ENCODE measurements at places on chromosomes 6 and 20. TPM values are rescaled to one million over a fixed set of nuclear protein-coding genes. Genes with fewer than 3 reads are reported as not detected.

- peak; percentile 71 for DNase-seq
These were observed 30.4 kb downstream of the PSMB1 start for GRCh38 chr6:170522565-170523183.

DNA sequence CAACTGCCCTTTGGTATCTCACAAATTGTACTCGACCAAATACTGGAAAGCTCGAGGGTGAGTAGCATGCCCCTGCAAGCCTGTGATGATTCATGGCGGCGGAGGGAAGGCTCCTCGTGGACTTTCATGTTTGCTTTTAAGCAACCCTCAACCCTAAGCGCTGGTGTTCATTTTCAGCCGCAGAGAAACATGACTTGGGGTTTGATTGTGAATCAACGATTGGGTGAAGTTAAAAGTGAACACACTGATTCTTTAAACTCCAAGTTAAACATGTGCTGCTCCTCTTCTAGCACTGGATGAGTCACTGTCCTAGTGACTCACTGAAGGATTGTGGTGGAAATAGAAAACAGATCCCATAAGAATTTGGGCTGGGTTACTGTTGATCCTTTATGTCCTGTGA lies 8.3 kb downstream of the CD109 start:
- DNase-seq: no peak

- no peak for DNase-seq
These were observed 3.1 kb upstream of the LAMA5 start for GRCh38 chr20:62370115-62370806.

GRCh38 chr20:46770330-46771194 lies 61.1 kb downstream of the SLC2A10 start:
- DNase-seq: no peak

DNA sequence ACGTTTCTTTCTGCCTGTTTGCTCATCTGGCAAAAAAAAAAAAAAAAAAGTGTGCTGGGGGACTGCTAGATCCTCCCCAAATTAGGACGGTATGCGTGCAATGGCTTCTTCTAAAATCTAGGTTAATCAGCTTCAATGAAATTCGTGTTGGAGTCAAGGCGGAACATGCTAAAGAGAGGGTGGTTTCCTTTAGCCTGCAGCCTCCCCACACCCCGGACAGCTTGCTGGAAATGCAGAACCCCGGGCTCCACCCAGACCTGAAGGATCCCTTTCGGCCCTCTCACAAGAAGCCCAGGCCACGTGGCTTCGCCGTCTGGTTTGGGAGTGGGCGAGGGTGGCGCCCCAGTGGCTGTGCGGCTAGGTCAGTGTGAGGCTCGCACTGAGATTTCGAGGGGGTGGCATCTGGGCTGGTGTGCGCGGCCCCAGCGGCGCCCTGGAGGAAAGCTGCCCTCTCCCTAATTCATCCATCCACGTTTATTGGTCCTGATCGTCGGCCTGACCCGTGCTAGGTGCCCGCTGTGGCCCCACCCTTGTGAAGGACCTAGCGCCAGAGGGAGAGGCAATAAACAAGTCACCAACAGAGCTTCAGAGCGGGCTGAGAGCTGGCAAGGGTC lies 49.0 kb downstream of the APCDD1L start:
- no peak for DNase-seq

The RIPOR3 gene
- 0.48 TPM for total RNA-seq

GRCh38 chr20:32535316-32535952 lies 49.7 kb downstream of the NOL4L start:
- DNase-seq: no peak

The WFDC5 gene
- not detected for total RNA-seq

DNA sequence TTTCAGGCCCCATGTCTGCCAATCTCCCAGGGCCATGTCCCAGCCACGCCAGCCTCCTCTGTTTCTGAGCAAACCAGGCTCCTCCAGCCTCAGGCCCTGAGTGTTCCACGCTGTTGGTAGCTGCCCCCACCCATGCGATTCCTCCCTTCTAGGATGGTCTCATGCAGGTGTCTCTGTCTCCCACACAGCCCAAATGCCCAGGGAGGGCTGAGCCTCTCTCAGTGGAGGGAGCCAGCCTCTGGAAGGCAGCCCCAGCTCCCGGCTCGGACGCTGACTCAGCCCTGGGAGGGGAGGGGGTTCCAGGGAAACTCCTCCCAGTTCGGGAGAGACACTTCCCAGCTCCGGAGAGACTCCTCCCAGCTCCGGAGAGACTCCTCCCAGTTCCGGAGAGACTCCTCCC lies 122.9 kb upstream of the AFDN start:
- DNase-seq: peak; percentile 20

DNA sequence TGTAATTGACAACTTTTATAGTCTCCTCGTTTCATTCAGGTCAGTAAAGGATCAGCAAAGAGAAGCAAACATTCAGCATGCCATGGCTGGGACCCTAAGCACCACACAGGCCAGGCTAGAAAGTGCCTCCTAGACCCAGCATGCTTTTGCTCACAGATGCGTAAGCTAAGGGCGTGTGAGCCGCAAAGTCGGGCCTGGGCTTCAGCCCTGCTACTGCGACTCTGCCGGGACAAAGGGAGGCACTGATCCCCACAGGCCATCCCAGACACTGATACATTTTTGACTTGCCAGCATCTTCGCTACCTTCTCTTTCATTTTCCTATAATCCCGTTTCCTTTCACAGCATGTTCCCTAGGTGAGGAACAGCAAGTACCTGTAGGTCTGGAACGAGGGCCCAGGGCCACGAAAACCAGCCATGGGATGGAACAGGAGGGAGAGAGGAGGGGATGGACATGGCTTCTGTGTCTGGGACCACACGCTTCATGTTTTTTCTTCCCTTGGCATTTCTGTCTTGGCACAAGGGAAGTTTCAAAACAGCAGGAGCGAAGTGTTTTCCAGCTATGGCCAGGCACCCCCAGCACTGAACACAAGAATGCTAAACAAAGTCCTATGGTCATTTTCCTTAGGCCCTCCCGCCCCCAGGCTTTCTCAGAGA lies 42.6 kb downstream of the IRF4 start:
- no peak for DNase-seq

DNA sequence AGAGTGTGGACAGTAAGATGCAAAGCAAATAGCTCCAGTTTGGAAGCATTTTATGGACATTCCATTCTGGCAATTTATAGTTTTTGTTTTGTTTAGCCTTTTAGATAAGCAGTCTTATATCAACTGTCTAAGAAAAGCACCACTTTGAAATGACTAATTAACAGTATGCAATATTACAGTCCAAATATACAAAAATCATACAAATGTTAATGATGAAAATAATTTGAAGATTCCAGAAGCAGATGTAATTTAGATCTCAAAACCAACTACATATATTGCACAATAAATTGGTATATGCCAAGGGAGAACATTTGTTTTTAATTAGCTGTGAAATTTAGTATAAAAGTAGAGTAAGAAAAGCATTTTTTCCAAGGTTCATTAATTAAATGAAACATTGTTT lies 158.8 kb downstream of the KIF6 start:
- DNase-seq: no peak

DNA sequence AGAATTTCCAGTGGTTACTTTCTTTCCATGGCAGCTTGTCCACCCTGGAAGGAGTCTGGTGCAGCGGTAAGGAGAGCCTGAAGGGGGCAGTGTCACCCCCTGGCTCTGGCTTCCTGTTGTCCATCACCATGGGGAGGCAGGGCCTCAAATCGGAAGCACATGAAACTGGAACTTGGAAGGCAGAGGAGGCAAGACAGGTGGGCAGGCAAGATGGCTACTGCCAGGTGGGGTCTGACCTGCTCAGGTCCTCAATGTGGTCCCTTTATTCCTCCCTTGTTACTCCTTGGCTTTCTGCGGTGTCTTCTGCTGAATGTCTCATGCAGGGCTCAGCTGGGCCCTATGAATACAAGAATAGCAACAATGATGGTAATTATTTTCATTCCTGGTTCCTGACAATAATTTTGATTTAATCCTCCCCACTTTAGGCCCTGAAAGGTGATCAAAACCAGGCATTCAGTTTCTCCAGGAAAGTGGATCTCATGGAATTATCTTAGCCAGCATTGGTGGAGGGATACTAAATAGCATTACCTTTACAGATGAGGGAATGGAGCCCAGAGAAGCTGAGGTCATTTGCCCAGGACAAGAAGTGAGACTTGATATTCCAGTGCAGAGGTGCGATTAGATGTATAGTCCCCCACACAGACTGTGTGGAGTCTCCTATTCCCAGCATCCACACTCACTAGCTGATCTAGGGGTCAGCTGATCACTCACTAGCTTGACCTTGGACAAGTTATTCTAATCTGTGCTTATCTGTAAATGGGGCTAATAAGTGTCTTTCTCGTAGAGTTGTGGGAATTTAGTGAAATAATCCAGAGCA lies 17.6 kb upstream of the SNAI1 start:
- peak; percentile 82 for DNase-seq

DNA sequence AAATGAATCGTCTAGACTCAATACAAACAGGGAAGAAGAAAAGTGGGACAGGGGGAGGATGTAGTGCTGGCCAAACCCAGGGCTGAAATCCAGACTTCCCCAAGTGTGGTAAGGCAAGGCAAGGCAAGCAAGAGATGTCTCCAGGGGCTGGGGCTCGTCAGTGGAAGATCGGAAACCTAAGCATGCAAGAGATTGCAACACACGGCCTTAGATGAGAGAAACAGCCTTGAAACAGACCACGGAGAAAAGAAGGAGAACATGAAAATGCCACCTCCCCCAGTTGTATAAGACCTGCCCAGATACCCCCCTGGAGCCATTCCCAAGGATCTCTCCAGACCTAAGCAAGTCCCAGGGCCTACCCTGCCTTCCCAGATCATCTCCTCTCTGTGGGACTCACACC lies 20.0 kb downstream of the VEGFA start:
- no peak for DNase-seq

GRCh38 chr6:119109654-119110325 lies 31.3 kb upstream of the FAM184A start:
- no peak for DNase-seq

The CRIP3 gene
- 15.3 TPM for total RNA-seq

GRCh38 chr6:147577488-147577887 lies 69.0 kb downstream of the SAMD5 start:
- no peak for DNase-seq
